NCI-H460 (cell line): ENCODE measurements at places on chromosomes 3 and 15.
A peak's percentile ranks its signal among the peaks of the same experiment; 100 is the strongest.

GRCh38 chr3:152302521-152303021, 33.8 kb downstream of the MBNL1 start:
- DNase-seq, result no peak

GRCh38 chr3:37670961-37671483, 190.7 kb upstream of the CTDSPL start:
- no peak for DNase-seq

GRCh38 chr3:40240921-40241320, 68.6 kb upstream of the EIF1B start:
- DNase-seq, result no peak

GRCh38 chr3:72426618-72427397, 421.4 kb downstream of the SHQ1 start:
- no peak for DNase-seq

- no peak for DNase-seq
These were observed 377.3 kb upstream of the LRRC3B start for GRCh38 chr3:26245236-26245635.

DNA sequence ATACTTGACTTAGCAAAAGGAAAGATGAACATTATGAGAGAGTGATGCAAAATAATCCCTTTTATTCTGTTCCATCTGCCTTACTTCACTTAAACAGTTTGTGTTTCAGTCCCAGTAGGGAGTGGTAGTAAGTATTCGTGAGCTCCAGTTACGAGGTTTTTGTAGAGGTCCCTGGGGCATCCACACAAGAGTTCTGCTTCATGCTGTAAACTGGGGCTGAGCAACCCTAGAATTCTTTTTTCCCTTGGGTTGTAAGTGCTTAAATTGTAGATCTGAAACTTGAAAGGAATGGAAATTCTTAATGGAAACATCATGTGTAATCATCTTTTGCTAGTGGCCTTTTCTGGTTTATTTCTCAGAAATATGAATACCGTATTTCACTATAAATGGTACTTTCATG, 79.5 kb downstream of the SEMA6D start:
- DNase-seq, result no peak

DNA sequence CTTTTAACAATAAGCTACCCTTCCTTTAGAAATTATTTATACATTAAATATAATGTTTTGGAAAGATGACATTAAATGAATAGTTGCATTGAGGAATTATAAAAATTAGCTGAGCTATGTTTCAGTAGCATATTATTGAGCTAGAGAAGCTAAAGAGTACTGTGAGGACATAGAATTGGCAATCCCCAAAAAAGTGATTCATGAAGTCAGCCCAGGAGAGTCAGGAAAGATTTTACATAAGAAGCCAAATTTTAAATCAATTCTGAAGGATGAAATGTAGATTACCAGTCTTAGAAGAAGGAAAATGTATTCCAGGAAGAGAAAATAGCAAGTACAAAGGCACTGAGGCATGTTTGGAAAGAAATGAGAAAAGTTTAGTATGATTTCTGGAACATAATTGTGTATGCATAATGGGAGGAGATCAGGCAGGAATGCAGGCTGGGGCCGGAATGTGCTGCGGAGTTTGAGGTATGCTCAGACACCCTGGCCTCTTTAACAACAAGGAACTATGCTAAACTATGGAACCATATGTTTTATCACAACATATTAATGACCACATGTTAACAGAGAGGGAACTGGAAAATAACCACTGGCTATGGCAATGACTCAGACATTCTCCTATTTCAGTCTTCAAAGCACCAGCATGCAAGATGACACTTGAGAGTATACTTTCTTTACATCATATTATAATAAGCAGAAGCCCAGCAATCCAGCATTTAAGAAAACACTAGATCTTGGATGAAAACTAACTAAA, 103.3 kb upstream of the COL8A1 start:
- peak; percentile 54 for DNase-seq

GRCh38 chr3:127708837-127709236, 36.1 kb downstream of the ABTB1 start:
- no peak for DNase-seq

- DNase-seq, result no peak
These were observed 613.8 kb upstream of the ZNF385D start for GRCh38 chr3:22364851-22365250.

DNA sequence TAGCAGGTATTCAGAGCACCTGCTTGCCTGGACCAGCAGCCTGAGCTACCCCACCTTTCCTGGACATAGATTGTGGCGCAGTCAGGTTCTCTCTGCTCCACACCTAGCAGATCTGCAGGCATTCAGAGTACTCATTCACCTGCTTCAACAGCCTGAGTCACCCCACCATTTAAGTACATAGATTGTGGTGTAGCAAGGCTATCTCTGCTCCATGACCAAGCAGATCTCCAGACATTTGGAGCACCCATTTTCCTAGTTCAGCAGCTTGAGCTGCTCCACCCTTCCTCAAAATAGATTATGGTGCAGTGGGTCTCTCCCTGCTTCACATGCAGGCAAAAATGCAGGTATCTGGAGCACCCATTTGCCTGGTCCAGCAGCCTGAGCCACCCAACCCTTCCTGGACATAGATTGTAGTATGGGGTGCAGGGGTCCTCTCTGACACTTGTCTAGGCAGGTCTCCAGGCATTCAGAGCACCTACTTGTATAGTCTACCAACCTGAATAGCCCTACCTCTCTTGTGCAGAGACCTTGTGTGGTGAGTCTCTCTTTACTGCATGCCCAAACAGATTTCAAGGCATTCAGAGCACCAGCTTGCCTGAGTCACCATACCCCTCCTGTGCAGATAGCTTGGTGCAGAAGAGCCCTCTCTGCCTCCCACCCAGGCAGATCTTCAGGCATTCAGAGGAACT, 466.0 kb upstream of the THBS1 start:
- DNase-seq, result no peak

DNA sequence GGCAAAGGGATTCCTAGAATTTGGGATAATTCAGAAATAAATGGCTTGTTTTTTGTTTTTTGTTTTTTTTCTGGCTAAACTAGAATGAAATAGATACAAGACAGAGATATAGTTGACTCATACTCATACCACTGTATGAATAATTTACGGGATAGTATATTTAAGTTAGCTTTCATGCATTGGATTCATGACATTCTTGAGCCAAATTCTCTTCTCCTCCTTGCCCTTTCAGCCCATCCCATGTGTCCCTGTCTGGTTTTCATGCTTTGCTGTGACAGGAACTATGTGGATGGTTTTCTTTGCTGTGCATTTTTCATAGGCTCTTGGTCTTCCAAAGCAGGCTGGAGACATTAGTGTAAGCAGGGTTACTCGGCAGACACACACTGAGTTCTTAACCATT, 66.6 kb upstream of the UMPS start:
- no peak for DNase-seq

DNA sequence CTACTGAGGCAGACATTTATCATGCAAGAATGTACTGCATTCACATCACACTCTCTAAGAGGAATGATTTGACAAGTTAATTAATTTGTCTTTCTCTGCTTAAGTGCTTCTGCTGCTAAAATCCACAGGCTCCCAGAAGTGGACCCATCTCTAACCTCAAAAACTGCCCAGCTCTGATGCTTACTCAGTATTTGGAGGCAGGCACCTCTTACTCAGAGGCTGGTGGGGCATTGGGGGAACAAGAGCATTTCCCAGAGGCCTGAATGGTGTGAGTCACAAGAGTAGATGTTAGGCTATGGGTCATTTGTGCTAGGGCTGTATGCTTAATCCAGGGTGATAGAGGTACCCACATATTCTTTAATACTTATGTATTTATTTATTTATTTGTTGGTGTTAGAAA, 34.4 kb upstream of the HCN4 start:
- DNase-seq, result no peak

DNA sequence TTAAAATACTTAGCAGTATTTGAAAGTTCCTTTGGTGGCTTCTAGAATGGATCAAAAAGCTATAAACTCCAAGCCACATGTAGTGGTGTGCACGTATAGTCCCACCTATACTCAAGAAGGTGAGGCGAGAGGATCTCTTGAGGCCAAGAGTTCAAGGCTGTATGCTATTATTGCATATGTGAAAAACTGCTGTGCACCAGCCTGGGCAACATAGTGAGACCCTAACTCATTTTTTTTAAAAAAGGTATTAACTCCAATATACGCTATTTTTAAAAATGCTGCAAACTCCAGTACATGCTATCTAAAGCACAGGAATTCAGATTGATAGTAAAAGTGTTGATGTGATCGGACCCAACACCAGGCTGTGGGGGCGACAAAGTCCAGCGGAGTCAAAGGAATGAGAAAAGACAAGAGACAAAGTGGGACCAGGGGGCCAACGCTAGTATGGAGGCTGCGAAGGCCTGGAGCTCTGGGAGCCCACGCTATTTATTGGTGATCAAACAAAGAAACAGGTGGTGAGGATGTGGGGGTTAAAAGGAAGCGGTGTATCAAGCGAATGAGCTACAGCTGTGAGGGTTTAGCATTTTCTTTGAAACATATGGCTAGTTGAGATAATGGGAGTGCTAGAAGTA, 66.6 kb downstream of the ARIH1 start:
- no peak for DNase-seq

DNA sequence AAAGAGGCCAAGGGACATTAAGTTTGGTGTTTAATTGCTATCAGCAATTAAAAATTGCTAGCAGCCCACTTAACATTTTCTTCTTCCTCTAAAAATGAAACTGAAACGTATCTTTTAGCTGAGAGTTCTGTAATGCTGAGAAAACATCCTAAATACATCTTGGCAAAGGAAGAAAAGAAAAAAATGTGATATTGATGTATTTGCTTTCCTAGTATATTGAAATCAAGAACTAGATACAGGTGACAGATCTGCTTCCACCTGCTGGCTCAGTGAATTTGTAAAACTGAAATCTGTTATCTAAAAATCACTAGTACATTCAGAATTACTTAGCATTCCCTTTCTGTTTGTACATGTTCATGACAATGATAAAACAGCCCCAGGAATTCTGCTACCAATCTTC, 283.2 kb downstream of the ZBTB20 start:
- DNase-seq, result no peak

- DNase-seq, result no peak
These were observed 43.6 kb upstream of the COL6A6 start for GRCh38 chr3:130473416-130473815.

DNA sequence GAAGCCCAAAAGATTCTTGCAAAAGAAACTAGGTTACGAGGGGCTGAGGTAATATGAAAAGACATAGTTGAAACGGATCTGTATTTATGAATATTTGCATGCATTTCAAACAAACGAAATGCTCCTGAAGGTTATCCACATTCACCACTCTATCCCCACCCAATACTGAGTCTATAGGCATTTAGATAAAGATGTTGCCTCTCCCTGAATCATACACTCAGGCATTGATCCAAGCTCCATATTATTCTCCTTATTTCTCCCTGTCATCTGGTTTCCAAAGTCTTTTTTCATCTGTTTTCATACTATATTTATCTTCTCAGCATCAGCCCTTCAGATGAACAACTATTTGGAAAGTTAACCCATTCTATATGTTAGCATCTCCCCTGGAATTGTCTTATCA, 492.5 kb upstream of the TGFBR2 start:
- no peak for DNase-seq

DNA sequence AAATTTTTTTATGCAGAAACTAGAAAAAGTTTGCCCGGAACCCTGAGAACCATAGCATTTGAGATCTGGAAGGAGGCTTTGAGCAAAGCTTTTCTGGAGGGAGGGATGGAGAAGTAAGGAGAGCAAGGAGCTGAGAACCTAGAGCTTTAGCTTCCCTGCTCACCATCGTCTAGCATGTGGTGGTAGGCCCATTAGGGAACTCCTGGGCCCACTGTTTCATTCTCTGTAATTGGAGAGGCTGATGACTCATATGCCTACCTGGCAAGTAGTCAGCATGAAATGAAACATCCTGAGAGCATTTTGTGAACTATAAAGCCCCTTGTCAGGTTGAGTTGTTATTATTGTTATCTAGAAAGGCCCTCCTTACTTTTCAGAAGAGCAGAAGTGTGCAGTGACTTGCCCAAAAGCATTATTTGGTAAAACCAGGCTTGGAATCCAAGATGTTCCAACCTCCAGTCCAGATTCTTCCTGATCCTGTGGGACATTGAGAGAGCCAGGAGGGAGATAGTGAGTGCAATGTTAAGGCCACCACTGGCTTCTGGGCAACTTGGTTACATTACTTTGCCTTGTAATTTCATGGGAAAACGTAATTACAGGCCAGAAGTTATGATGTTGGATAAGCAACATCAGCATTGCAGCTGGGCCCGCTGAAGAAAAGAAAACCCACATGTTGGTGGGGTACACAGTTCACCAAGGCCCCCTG, 104.5 kb upstream of the BFSP2 start:
- DNase-seq, result no peak
